ENCODE measurements at places on chromosomes 7 and 10.

DNA sequence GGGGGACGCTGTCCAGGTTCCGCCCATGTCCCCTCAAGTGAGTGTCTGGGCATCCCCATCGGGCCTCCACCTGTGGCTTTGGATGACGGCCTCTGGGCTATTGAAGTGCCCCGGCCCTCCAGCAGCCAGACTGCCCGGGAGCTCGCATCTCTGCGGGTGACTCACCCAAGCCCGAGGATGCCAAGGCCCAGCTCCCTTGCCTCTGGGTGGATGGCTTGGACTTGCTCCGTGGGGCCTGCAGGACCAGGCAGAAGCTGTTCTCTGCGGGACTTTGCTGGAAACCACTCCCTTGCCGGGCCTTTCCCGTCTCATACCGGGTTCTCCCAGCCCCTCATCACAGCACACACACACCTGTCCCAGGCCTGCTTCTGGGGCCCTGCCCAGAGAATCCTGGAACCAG is 22.4 kb downstream of the DPYSL4 start:
- DNase-seq = no peak

- DNase-seq = peak; percentile 59
These were observed 204.6 kb downstream of the ARHGAP21 start for GRCh38 chr10:24518981-24519597.

DNA sequence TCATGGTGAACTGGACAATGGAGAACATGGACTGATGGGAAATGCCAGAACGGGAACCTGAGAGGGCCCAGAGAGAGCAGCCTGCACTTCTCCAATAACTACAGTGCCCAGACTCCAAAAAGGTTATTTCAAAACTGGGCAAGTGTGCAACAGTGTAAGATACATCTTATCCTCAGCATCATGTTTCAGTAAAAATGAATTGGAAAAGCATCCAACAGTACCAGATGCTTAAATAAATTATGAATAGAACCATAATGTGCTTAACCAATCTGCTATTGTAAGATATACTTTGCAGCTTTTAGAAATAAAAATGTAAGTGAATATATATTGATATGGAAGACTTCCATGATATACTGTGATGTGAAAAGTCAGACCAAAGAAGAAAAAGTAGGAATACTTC is 303.3 kb downstream of the GRID1 start:
- no peak for DNase-seq

DNA sequence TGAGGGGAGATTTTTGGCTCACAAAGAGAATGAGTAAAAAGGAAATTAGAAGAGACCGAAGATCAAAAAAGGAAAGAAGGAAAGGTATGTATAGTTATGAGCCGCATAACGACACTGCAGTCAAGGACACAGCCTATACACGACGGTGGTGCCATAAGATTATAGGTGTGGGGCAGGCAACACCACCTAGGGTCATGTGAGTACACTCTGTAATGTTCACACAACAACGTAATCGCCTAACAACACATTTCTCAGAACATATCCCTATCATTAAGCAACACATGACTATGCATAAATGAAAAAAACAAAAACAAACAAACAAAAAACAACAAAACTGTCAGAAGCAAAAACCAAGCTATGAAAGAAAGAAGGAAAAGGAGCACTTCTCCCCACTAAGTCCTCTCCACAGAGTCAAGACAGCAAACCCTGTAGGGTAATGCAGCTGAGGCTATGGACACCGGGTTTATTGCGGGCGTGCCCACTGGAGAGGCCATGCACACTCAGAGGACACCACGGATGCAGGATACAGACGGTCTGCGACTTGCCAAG is 45.1 kb downstream of the PIP4K2A start:
- no peak for DNase-seq

- no peak for DNase-seq
These were observed 22.4 kb upstream of the LRRC17 start for GRCh38 chr7:102890292-102890970.

DNA sequence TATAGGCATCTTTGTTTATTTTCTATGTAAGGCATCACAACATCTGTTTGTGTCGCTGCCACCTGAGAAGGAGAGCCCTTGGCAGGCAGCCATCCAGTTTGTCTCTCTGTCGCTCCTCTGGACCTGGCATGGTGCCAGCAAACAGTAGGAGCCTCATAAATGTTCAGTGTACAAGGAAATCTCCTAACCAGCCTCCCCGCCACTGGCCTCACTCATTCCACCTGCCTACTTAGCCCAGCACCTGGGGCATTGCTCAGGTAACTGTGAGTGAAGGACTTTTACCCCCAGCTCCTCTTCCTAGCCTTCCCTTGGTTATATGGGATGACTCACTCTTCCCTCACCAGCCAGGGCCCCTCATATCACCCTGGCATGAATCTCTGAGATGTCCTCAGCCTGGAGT is 61.7 kb upstream of the NPTX2 start:
- no peak for DNase-seq

GRCh38 chr7:101164071-101164840 is 1.1 kb downstream of the VGF start:
- no peak for DNase-seq

GRCh38 chr7:16695621-16696237 is 49.7 kb downstream of the BZW2 start:
- DNase-seq = peak; percentile 93

- DNase-seq = no peak
These were observed 19.4 kb downstream of the MAGI2 start for GRCh38 chr7:79434098-79434497.

GRCh38 chr7:6121141-6121540 is 90.0 kb downstream of the ANKRD61 start:
- DNase-seq = no peak

DNA sequence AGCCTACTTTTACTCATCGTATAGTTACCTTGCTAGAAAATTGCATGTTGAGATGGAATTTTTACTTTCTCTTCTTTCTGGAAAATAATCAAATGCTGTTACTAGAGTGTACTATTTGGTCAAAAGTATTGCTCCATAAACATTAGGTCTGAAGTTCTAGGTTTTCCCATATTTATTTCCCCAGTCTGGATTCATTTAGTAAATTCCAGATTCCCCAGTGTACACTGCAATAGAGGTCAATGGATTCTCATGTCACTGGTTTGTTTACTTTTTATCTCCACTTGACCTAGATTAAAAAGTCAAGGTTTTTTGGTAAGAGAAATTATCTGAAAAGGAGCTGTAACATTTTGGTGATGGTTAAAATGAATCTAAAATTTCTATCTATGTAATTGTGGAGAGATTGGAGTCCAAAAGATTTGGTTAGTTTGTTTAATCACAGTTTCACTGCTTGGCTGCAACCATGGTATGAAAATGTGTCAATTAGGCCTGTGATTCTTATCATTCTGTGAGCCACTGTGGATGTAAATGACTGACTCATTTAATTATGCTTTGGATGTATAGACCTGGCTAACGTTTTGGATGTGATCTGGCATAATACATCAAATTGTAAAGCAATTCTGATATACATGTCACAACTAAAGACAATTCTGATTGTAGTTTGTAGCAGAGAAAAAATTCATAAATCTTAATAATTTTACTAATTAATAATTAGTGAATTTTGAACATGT is 32.7 kb upstream of the STEAP4 start:
- DNase-seq = no peak

GRCh38 chr7:156448918-156449317 is 191.7 kb upstream of the RNF32 start:
- DNase-seq = no peak

- no peak for DNase-seq
These were observed 53.0 kb upstream of the DRGX start for GRCh38 chr10:49448924-49449323.

DNA sequence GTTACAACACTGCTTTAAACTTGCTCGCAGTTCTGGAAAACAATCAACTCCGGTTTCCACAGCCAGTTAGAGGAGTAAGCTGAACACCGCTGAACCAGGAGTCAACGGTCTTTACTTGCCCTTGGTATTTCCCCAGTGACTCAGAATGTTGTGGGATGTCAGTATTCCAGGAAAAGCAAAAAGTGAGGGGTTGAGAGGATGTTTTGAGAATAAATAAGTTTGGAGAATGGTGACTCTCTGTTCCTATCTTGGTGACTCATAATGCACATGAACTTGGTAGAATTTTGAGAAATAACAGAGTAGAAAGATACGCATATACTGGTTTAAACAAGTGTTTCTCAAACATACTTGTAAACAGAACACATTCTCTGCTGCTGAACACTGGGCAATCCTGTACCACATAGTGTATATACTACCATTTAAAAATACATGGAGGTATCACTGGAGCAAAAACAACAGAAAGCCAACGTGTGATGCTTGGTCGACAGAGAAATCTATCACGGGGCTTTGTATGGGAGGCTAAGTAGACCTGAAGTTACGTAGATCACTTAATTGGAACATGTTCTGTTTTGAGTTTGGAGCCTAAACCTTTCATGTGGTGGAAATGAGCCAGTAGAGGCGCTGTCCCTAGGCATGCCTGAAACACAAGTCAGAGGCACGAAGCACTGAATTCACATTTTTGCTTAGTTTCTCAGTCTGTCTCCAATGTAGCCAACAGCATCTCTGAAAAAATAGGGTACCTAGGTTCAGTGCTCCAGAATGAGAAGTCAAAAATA is 534.3 kb downstream of the PARD3 start:
- peak; percentile 27 for DNase-seq

DNA sequence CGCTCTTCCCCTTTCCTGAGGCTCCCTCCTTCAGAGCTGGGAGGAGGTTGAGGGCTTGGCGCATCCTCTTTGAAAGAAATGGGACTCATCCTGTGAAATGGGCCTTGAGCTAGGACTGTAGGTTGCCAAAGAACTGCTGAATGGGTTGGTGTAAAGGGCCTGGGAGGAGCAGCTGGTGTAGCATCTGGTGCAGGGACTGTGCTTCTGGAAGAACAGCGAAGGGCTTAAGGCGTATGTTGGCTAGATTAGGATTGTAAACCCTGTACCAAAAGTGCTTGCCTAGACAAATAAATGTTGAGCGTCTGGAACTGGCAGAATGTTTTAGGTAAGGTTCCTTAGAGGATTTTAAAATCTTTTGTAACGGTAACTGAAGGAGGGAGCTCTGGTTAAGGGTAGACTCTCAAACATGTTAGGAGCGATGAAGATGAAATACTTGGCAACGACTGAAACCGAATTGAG is 563 bp downstream of the STAM start:
- no peak for DNase-seq

DNA sequence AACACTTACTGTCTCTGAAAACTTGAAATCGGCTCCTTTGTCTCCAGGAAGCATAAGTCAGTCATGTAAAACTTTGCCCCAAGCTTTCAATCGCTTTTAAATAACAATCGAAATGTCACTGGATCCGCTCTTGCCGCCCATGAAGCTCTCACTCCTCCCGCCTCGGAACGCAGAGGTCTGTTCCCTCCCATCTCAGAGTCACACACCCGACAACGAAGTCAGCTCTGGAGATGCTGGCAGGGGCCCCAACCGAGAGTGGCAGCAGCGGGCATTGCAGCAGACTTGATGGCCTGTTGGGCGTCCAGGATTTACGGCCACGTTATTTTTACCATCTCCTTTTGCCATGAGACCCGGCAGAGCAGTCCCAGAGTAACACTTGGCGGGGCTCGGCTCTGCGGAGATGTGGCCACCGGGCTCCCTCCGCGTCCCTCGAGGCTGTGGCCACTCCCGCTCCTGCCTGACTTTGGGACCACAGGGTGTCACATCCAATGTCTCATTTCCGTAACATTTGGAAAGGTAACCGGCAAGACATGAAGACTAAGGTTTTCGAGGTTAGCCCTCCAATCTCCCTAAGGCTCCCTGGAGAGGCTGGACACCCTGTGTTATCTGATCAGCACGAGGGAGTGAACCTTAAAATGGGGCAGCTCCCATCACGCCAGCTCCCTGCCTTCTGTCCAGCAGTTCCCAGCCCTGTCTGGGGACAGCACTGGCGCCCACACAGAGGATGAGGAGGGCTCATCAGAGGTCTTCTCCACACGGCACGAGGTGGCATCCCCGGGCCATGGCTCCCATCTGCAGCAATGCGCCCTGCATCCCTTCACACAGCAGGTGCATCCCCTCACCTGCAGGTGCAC is 62.8 kb upstream of the ADGRA1 start:
- DNase-seq = no peak

DNA sequence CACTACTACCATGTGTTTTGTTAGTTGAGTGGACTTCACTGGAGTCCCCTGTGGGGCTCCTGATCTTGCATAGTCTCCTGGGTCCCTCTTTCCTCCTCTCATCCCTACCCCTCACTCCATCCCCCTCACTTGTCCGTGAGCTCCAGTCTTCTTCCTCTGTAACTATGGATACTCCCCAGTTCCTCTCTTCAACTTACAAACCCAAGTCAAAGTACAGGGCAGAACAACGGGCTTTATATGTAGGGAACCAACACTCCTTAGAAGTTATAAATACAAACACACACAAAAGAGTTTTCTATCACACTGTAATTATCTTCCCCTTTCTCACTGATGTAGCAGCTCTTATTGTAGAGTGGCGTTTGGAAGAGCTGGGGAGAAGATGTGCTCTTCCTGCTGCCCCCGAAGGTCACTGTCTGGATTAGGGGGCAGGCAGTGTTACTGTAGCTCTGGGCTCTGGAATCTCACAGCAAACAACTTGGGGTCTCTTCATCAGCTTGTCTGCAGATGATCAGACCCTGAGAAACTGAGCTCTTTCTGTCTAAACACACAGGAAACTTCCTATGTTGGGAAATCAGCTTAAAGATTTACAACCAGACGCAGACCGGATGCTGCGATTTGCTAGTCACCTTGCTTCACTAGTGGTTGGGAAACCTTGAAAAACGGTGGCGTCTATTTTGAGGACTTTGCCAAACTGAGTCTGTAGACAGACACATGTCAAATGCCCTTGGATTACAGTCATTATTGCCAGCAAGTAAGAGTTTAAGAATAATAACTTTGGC is 13.6 kb downstream of the SNX10 start:
- no peak for DNase-seq

DNA sequence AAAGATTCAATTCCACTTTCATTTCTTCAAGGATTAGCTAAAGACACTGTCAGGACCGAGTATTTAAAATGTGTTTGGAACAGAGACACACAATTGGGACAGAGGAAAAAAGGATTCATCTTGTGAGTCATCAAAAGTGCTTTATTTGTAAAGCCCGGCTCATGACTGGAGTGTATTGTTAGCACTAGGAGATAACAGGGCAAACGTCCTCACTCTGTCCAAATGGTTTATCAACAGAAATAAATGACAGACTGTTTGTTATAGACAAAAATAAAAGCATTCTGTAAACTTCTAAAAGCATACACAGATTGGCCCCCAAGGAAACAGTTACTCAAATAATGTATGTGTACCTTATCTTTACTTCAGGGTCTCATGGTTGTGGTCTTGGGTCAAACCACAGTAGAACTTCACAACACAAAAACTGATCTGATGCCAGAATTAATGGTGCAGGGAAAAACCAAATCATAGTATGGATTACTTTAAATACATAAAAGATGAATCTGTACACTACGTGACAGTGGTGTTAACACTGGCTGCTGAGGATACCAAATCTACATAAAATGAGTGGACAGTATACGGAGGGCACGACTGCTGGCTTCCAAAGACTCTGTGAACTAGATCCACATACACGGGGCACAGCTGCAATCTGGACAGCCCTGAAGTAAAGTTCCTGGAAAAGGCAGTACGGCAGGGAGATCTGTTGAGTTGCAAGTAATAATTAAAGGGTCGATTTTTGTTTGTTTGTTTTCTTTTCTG is 179.4 kb downstream of the PIP4K2A start:
- DNase-seq = peak; percentile 82

All from COLO829 (cell line).